Left lung (tissue), 14 donors: ENCODE measurements at places on chromosomes 6 and 20.

- DNase-seq, result no peak
Measured at GRCh38 chr20:19628570-19629134, 129.4 kb upstream of the RIN2 start.

GRCh38 chr20:55052459-55052858, 577.1 kb downstream of the DOK5 start:
- DNase-seq, result no peak

DNA sequence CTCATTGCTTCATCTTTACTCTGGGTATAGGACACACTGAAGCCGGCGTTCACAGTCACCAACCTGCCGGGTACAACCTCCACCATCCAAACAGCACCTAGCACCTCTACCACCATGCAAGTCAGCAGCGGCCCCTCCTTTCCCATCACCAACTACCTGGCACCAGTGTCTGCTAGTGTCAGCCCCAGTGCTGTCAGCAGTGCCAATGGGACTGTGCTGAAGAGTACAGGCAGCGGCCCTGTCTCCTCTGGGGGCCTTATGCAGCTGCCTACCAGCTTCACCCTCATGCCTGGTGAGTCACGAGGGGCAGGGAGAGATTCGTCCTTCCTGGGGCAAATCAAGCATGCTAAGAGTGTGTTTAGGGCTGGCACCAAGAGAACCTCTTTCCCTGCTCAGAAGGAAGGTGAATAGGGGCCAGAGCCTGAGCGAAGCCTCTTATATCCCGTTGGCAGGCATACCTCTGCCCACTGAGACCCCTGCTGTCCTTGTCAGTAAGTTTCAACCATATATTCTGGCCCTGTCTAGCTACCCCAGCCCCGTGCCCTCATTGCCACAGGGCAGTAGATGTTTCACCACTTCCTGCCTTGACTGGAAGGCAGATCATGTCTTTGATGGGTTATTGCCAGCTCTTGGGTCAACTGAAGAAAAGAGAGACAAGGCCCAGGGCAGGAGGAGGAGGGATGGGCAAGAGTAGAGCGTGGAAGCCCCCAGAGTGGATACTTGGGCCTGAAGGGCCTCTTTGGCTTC, 4.8 kb downstream of the SRF start:
- no peak for DNase-seq

- peak; percentile 57 for DNase-seq
Measured at GRCh38 chr20:43749734-43750294, 23.0 kb upstream of the GTSF1L start.

DNA sequence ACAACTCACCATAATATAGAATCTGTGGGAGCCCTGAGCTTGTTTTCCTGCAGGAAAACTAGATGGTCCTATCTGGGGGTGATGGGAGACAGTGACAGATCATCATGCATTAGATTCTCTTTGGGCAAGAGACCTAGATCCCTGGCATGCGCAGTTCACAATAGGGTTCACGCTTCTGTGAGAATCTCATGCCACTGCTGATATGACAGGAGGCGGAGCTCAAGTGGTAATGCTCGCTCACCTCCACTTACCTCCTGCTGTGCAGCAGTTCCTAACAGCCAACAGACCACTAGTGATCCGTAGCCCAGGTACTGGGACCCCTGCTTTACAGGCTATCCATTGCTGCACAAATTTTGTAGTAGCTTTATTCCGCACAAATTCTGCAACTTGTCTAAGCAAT, 84.5 kb downstream of the HIVEP2 start:
- no peak for DNase-seq

DNA sequence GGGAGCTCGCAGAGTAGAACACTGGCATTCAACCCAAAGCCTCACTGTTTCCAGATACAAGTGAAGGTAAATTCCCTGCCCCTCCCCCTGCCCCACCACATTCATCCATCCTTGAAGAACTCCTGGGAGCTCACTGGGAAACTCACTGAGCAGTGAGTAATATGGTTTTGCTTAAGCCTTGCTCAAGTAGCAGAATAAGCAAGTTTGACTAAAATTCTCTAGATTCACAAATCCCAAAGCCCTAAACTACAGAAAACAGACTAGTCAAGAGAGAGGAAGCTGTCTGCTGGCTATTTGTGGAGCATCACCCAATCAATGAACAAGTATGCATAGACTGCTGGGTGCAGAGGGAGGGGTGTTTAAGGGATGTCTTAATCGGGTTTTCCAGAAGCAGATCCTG, 82.1 kb downstream of the UNC5CL start:
- no peak for DNase-seq

DNA sequence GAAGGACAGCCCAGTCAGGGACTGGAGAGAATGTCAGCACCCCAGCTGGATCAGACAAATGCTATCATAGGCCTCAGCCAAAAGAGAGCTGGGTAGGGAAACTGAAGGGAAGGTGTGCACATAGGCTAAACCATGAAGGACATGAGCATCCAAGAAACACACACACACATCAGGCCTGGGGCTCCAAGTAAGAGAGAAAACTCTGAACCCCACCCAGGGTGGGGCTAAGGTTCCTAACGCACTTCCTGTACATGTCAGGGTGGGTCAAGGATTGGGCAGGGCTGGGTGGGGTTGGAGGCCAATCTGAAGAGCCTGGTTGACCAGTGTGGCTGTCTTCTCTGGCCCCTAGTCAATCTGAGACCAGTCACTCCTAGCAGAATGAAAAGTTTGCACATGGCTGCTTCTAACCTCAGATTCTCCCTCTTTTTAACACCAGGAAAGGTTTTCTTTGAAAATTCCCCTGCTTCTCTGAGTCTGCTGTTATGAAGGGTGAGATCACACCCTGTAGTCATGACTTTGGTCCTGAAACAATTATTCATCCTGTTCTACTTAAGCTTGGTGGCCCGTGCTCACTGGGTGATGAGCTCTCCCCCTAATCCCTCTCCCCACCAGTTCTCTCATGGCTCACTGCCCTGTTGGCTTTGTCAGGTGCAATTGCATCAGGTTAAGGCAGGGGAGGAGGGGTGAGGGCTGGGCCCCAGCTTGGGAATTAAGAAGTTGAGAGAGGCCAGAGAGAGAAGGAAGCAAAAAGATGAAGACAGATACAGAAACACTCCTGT, 88.4 kb downstream of the MAFB start:
- no peak for DNase-seq

- DNase-seq, result no peak
Measured at GRCh38 chr6:121076119-121076518, 258.2 kb downstream of the TBC1D32 start.

GRCh38 chr6:3377536-3378397, 79.1 kb downstream of the SLC22A23 start:
- no peak for DNase-seq

- DNase-seq, result no peak
Measured at GRCh38 chr6:134853111-134854055, 96.5 kb downstream of the ALDH8A1 start.

DNA sequence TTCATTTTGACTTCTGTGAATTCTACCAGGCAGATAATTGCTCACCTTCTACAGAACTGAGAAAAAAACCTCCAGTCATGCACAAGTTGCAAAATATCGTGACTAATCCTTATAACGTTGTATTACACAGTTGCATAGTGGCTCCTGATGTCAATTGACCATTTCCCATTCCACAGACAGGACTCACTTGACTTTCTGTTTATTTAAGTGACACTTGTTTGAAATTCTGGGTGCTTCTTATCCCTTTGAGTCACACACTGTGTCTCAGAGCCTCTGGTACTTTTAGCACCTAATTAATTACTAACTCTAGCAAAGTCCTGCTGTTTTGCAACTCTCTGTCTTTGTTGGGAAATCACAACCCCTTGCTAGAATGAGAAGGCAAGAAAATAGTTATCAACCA, 16.2 kb upstream of the RSPO3 start:
- no peak for DNase-seq

- no peak for DNase-seq
Measured at GRCh38 chr6:154485815-154486214, 24.7 kb downstream of the CNKSR3 start.

DNA sequence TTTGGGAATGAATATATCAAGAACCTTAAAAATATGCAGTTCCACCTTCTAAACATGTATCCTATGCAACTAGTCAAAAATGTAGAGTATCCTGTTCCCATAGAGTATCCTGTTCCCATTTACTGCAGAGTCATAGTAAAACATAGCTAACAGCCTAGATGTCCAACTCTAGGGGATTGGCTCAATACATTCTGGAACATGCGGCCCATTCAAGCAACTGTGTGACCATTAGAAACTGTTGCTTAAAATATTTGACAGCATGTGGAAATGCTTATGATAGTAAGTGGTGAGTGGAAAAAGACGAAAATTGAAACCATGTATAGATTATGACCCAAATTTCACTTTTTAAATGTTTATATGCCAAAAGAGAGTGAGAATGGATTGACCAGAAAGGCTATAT, 11.2 kb downstream of the FOXP4 start:
- no peak for DNase-seq

DNA sequence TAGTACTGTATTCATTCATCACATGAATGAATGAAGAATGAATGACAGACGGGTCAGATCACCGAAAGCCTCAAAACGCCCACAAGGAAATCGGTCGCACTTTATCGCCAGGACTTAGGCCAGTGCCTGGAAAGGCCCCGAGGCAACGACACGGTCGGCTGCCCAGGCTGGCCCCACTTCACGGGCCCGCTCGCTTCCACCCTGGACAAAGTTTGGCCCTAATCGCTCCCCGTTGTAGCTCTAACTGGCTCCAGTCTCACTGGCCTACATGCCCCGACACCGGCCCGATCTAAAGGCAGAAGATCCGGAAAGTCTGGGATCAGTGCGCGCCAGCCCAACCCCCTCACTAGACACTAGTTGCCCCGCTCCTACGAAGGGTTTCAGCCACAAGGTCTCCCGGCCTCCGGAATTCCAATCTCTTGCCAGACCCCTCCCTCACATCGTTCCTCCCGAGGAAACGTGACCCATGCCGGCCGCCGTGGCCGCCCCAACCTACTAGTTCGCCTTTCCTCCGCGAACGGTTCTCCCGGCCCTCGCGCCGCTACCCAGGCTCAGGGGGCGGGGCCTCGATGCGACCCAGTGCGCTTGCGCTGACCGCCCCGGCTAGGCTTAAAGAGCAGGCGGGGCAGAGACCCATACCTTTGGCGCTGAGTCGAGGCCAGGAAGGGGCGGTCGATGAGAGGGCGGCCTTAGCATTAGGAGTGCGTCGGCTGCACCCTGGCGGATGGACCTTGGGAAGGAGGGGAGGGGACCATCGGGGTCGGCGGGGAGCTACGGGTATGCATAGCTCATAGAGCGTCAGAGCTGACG, at the start of the genes GSS and MYH7B:
Gene GSS, minus strand, starts transcription at position 576 of the 810 bp plus-strand sequence. CDS start 3,954 bp downstream, outside the sequence.
Gene MYH7B, plus strand, starts transcription at position 638 of the 810 bp plus-strand sequence. CDS start 22,138 bp downstream, outside the sequence.
- peak; percentile 98 for DNase-seq

DNA sequence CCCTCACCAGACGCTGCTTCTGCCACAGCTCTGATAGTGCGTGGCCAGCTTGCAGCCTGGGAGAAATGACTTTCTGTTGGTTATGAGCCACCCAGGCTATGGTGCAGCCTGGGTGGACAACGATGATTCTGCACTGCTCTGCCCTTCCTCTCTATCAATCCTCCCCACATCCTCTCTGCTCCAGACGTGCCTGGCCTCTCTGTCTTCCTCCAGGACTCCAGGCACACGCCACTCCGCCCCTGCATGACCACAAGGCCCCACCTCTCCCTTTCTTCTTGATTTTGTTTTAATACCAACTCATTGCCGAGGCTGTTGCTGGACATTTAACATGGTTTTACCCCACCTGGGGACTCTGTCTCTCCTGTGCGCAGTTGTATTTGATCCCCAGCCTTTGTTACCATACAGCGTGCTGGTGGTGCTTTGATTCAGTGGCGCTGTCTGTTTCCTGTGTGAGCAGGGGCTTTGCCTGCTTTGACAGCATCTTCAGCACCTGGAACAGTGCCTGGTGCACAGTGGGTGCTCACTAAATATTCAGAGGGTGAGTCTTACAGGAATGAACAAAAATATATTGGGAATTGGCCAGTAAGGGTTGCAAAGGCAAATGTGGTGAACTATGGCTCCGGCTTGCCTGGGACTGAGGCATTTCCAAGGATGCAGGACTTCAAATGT, 280.9 kb downstream of the CDH26 start:
- no peak for DNase-seq

GRCh38 chr6:37696841-37697662, 631 bp downstream of the MDGA1 start:
- no peak for DNase-seq

GRCh38 chr20:16412906-16413305, 160.3 kb downstream of the KIF16B start:
- no peak for DNase-seq

DNA sequence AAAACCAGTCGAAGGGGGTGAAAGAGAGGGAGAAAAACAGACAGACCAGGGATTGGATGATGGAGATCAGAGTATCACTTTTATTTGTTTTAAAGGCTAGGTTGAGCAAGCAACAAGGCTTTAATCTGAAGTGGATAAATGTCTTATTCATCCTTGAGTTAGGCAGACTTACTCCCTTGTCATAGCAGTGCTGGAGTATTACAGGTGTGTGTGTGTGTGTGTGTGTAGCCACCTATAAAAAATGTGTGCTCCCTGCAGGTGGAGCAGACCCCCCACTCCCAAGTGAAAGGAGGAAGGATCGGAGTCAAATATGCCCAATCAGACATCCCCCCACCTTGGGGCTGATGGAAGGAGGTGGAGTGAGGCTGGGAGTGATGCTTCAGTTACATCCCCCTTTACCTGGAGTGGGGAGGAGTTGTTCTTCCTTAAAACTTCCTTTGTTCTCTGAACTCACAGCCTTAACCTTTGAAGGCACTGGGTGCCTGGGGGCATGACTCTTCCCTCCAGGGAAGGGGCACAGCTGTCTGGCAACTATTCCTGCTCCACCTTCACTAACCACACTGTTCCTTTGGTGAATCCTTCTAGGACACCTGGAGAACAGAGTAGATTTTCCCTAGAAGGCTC, 27.3 kb downstream of the PTK7 start:
- no peak for DNase-seq

DNA sequence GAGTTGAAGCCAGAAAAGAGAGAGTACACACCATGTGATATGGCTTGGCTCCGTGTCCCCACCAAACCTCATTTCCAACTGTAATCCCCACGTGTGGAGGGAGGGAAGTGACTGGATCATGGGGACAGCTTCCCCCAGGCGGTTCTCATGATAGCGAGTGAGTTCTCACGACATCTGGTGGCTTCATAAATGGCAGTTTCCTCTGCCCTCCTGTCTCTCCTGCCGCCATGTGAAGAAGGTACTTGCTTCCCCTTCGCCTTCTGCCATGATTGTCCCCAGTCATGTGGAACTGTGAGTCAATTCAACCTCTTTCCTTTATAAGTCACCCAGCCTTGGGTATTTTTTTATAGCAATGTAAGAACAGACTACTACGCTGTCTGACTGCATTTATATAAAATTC, 40.3 kb downstream of the TAF4 start:
- DNase-seq, result no peak

- no peak for DNase-seq
Measured at GRCh38 chr6:82038631-82039030, 208.9 kb downstream of the IBTK start.

- no peak for DNase-seq
Measured at GRCh38 chr6:39207416-39208222, 21.7 kb downstream of the KCNK5 start.
